ENCODE measurements at places on chromosomes 3 and 15. TPM values are rescaled to one million over a fixed set of nuclear protein-coding genes. Genes with fewer than 3 reads are reported as not detected.

DNA sequence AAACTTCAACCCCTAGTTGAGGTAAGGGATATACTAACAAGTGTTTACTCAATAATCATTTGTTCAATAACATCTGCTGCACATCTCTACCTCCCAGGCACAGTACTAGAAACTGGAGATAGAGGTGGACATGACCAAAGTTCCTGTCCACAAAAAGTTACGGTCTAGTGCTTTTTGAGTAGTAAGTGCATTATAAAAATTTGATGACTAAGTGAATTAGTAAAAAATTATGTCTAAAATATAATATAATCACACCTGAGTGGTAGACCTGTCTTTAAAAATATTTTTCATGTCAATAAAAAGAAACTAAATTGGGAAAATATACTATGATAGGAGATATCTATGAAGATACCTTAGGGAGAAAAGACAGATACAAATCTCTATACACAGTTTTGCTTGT lies 121.5 kb upstream of the FHIT start:
- no peaks in the 10 kb centered on the region for H3K27me3 ChIP-seq
- H3K36me3 ChIP-seq = no peaks in the 10 kb centered on the region
- H3K4me3 ChIP-seq = no peak overlapping the region
- no peak for DNase-seq
- H3K4me1 ChIP-seq = no peaks in the 10 kb centered on the region

DNA sequence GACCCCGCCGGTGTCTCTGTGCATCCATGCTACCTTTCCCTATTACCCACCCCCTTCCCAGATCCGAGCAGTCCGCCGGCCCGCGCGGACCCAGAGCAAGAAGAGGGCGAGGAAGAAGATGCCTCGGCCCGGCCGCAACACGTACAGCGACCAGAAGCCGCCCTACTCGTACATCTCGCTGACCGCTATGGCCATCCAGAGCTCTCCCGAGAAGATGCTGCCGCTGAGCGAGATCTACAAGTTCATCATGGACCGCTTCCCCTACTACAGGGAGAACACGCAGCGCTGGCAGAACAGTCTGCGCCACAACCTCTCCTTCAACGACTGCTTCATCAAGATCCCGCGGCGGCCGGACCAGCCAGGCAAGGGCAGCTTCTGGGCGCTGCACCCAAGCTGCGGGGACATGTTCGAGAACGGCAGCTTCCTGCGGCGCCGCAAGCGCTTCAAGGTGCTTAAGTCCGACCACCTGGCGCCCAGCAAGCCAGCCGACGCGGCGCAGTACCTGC lies 788 bp downstream of the FOXB1 start:
- peaks cover 8% of the 10 kb centered on the region for H3K4me1 ChIP-seq
- H3K4me3 ChIP-seq = peak overlapping the region; percentile 95
- peak; percentile 71 for DNase-seq
- no peaks in the 10 kb centered on the region for H3K36me3 ChIP-seq
- no peak overlapping the region for H3K27ac ChIP-seq

GRCh38 chr15:49506341-49506740 lies 83.3 kb downstream of the FGF7 start:
- H3K27me3 ChIP-seq = no peaks in the 10 kb centered on the region
- H3K27ac ChIP-seq = no peak overlapping the region
- no peak for DNase-seq
- H3K4me1 ChIP-seq = no peaks in the 10 kb centered on the region

DNA sequence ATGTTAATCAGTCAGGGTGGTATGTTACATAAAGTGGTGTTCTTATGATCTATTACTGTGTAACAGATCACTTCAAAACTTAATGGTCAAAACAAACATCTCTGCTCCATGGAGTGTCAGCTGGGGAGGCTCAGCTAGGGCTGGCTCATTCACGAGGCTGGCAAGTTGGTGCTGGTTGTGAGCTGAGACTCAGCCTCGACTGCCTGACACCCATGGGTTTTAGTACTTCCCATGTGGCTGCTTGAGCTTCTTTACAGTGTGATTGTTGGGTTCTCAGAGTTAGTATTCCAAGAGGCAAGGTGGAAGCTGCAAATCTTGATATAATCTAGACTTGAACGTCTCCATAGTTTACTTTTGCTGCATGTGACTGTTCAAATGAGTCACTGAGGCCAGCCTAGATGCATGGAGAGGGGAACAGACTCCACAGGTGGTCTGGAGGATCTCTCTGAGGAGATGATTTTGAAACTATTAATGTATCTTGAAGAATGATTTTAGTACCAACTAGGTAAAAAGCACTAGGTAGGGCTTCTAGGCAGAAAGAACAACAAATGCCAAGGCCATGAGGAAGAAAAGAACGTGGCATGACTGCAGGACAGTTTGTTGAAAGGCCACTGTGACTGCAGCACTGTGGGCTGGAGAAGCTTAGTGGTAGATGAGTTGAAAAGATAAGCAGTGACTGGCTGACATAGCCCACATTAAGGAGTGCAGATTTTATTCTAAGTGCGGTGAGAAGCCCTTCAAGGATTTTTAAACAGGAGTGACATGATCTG lies 281.1 kb upstream of the PROK2 start:
- no peak for DNase-seq
- no peaks in the 10 kb centered on the region for H3K4me1 ChIP-seq
- no peak overlapping the region for H3K4me3 ChIP-seq
- H3K27me3 ChIP-seq = no peaks in the 10 kb centered on the region
- no peak overlapping the region for H3K27ac ChIP-seq
- 0 out of 3 replicates have a peak, but pooled peaks cover 2% of the 10 kb centered on the region for H3K36me3 ChIP-seq

GRCh38 chr3:108281670-108282069 lies 14.7 kb upstream of the HHLA2 start:
- peaks cover 11% of the 10 kb centered on the region for H3K36me3 ChIP-seq
- H3K4me3 ChIP-seq = no peak overlapping the region
- no peaks in the 10 kb centered on the region for H3K4me1 ChIP-seq
- H3K27me3 ChIP-seq = no peaks in the 10 kb centered on the region
- DNase-seq = no peak

DNA sequence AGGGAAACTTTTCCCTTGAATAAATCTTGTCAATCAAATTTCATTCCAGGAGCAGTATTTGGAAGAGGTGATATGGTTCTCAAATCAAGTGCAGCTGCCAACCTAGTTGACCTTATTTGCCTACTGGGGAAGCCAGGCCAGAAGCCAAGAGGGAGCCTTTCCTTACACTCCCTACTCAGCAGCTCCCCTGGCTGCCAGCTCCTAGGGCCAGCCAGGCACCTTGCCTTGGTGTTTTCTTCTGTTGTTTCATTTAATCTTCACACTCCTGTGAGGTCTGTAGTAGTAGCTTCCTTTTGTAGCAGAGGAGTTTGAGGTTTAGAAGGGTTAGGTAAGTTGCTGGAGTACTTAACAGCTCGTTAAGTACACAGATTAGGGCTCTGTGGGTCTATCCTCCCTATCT lies 22.6 kb downstream of the MKRN2OS start:
- no peaks in the 10 kb centered on the region for H3K4me1 ChIP-seq
- no peak for DNase-seq
- no peak overlapping the region for H3K27ac ChIP-seq
- H3K4me3 ChIP-seq = no peak overlapping the region
- H3K27me3 ChIP-seq = no peaks in the 10 kb centered on the region

- H3K4me1 ChIP-seq = no peaks in the 10 kb centered on the region
- H3K27ac ChIP-seq = no peak overlapping the region
- H3K27me3 ChIP-seq = no peaks in the 10 kb centered on the region
- peak; percentile 69 for DNase-seq
Observed at GRCh38 chr15:72796515-72797337, 13.2 kb upstream of the ADPGK start.

DNA sequence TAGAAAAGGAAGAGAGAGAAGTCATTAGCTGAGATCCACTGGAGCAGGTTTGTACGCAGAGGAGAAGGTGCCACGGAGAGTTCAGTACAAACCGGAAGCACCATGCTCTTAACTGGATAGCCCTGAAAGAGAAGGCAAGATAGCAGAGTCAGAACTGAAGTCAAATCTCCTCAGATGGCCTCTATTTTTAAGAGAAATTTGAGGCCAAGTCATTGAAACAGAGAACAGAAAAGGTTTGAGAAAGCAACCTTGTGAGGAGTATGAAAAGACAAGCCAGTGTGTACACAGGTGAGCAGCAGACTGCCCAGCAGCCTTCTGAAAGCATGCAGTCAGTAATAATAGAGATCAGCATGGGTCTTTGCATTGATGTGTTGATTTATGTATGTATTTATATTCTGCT lies 66.1 kb upstream of the SPRED1 start:
- H3K4me1 ChIP-seq = peaks cover 7% of the 10 kb centered on the region
- H3K36me3 ChIP-seq = no peaks in the 10 kb centered on the region
- H3K4me3 ChIP-seq = no peak overlapping the region

DNA sequence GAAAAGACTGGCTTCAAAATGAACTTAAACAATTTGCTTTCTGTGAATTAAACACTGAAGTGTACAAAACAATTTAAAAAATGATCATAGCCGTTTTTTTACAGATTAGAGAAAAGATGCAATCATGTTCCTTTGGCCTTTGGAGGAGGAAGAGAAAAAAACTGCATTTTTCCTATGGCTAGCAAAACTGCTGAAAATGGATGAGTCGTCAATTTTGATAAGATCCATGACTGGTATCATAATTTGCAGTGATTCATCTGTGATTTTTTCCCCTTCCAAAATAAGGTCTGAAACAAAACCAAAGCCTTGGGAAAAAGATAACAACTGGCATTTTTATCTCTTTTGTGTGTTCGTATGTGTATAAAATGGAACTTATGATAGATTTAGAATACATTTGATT lies 255.6 kb upstream of the SATB1 start:
- no peak for DNase-seq
- no peaks in the 10 kb centered on the region for H3K4me1 ChIP-seq
- no peaks in the 10 kb centered on the region for H3K27me3 ChIP-seq
- no peak overlapping the region for H3K4me3 ChIP-seq
- H3K27ac ChIP-seq = no peak overlapping the region

DNA sequence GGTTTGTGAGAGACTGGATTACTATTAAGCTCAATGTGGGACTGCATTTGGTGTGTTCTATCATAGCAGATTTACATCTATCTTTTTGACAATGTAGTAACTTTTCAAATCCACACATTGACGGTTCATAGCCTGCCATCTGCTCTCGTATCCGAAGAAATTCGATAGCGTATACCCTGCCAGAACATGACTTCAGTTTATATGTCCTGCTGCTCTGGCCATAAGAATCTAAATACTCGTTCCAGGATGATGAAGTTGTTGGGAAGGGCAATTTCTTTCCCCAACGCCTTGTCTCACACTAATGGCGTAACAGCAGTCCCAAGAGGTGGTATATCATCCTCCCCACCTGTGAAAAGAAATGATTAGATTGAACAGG lies 180.0 kb downstream of the LSAMP start:
- peaks cover 9% of the 10 kb centered on the region for H3K27me3 ChIP-seq
- no peaks in the 10 kb centered on the region for H3K36me3 ChIP-seq
- H3K4me3 ChIP-seq = no peak overlapping the region
- no peak for DNase-seq
- no peak overlapping the region for H3K27ac ChIP-seq

Gene HHLA2
- not detected for total RNA-seq

Gene SLC12A1
- 0.04 TPM for total RNA-seq

Gene HACL1
- 48.9 TPM for total RNA-seq
